ENCODE measurements at places on chromosomes 11 and 22.

DNA sequence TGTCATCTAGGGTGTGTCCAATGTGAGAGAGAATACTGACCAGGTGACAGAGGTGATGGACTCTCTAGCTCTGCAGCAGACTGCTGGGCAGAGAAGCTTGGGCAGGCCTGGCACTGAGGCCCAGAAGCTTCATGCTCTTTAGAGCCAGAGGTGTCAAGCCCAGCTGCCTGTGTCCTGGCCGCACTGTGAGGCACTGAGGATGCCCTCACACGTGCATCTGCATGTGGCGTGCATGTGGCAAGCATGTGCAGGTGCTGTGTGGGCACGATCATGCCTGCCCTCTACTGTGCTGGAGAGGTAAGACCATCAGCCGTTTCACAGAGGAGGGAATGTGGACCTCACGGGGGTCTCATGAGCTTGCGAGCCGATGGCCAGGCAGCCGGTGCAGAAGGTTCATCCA, 15.8 kb upstream of the TXNRD2 start:
- DNase-seq, result no peak

DNA sequence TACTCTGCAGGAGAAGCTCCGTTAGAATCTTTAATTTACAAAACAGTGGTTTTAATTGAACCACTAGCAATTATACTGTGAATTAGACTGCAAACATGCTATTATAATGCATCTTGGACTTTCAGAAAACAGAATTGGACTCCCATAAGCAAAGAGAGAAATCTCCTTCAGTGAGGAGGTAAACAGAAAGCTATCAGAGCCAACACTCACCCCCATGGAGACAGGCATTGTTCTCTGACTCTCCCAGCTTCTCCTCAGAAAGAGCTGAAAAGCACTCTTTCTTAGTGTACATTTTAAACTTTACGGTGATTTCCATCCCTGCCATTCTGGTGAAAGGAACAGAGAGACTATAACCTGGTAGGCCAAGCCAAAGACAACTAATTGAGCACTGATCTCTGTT, 176.9 kb downstream of the GRIA4 start:
- DNase-seq, result no peak

DNA sequence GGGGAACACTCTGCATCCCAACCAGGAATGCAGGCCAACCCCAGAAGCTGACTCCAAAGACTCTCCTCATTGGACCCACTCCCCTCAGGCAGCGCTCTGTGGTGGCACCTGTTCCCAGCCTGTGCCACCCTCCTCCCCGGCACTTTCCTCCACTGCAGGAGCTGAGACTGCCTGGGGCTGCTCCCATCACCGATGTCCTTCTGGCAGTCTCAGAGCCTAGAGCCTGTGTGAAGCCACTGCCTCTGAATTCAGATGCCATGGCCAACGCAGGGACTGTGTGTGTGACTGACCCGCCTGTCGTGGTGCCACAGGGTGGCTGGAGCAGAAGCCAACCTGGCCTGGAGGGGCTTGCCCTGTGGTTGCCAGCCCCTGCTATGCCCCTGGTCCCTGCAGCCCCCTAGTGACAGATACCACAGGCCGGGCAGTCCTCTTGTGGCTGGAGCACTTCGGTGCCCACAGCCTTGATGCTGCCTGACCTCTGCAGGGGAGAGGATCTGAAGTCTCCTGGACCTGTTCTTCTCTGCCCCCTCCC, 43.2 kb downstream of the TBX1 start:
- no peak for DNase-seq

- no peak for DNase-seq
Measured at GRCh38 chr11:73156114-73156513, 14.0 kb upstream of the FCHSD2 start.

DNA sequence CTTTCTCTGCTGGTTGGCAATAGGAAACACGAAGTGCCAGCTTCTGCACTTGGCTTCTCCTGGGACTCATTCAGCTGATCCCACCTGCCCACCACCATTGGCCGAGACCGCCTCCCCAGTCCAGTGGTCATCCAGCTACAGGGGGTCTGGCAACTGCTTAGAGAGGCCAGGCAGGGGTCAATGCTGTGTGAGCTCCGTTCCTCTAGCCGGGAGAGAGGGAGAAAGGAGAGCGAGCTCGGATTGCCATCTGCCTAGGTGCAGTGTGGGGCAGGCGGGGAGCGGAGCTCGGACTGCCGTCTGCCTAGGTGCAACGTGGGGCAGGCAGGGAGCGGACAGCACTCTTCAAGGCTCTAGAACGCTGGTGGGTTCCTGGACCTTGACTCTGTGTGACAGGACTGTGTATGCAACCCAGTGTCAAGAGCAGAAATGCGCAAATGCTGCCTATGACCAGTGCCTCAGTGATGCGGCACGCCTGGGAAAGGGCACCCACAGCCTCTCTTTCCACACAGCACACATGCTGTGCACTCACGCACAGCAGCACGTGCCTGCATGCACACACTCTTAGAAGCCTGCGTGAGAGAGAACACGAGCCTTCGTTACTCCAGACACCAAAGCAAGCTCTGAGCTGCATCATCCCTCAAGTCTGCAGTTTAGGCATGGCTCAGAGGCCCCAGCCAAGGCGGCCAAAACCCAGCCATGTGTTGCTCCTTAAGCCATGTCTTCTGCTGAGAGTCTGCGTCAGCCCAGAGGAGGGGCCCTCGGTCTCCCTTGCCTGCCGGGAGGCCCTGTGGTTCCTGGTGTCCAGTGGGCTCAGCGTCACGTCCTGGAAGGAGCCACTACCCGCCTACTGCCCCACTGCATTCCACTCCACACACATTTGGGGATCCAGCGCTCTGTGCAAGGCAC, 26.8 kb upstream of the JAM3 start:
- no peak for DNase-seq

GRCh38 chr11:8282631-8283030, 19.0 kb upstream of the LMO1 start:
- peak; percentile 59 for DNase-seq

- DNase-seq, result peak; percentile 56
Measured at GRCh38 chr22:27159716-27160295, 502.4 kb downstream of the MIAT start.

GRCh38 chr11:9645881-9646280, 18.0 kb upstream of the SWAP70 start:
- DNase-seq, result no peak

- DNase-seq, result no peak
Measured at GRCh38 chr11:67345247-67345919, 8.0 kb downstream of the POLD4 start.

DNA sequence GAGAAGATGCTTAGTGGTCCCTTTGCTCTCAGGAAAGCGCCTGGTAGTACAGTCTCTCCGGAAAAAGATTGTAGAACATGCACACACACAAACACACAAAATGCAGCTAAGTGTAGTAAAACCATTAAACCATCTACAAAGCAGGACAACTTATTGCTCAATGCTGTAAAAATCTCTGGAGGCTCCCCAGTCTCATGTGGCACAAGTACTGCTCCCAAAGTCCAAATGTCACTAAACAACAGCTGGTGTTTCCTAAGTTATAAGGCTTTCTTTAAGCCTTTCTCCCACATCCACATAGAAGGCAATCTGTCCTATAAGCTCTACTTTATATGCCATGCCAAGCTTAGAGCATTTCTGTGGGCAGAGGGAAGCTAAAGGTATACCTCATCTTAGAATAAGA, 32.9 kb downstream of the CDON start:
- DNase-seq, result peak; percentile 59

- DNase-seq, result no peak
Measured at GRCh38 chr11:96187822-96188221, 155.2 kb downstream of the MAML2 start.

GRCh38 chr22:20414059-20414440, 20.1 kb downstream of the ZNF74 start:
- no peak for DNase-seq

DNA sequence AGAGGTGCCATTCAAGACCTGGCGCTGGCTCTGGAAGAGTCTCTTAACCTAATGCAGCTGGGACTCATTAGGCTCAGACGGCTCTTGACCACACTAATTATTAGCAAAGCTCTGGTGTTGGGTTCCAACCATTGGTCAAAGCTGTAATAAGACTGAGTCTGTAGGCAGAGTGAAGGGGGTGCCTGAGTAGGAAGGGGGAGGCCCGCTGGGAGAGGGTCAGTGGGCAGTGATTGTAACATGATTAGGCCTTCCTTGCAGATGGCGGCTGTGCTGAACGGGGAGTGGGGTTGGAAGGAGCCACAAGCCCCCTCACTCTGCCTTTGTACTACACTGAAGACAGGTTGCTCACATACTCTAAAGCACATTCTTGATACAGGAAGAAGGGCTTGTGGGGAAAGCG, 5.2 kb downstream of the SRPRA start:
- DNase-seq, result no peak

GRCh38 chr22:17797721-17798559, 23.7 kb upstream of the BID start:
- DNase-seq, result no peak

DNA sequence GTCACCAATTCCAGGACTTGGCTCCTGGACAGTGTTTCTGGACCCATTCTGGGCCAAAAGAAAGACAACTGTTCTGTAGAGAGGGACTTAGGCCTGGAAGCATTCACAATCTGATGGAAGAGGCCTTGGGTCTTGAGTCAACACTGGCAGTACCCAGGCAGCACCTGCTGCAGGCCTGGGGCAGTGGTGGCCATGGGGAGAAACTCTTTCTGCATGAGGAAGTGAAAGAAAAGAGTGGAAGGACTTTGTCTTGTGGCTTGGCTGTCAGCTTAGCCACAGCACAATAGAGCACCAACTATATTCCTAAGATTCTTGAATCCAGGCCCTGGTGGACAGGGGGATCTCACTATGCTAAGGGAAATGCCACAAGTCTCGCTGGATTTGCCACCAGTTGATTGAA, 70.6 kb downstream of the CTSC start:
- no peak for DNase-seq

- DNase-seq, result no peak
Measured at GRCh38 chr22:46289244-46289891, 7.3 kb upstream of the GTSE1 start.

DNA sequence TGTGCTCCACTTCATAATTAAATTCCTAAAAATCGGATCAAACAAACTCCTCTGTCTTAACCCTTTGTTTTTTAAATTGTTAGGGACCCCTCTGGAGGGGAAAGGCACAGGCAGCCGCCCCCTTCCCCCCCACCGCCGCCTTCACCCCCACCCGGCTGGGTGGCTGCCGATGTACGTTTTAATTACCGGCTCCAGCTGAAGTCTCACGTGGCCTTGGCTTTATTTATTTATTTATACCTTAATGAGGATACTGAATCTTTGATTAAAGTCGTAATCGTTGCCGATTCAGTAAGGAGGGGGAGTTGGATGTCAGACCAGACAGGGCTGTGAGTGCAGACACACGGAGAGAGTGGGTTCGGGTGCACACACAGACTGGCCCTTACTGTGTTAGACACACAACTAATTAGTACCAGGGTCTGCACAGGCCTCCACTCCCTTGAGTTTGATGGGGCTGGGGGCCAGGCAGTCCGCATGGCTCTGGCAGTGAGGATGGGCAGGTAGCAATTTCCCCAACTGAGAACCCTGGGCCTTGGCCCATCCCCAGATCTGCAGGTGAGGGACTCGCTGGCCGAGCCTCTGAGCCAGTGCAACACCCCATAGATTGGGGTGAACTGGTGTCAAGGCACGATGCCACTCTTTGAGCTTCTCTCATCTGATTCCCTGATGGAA, 51.3 kb upstream of the NNMT start:
- no peak for DNase-seq

DNA sequence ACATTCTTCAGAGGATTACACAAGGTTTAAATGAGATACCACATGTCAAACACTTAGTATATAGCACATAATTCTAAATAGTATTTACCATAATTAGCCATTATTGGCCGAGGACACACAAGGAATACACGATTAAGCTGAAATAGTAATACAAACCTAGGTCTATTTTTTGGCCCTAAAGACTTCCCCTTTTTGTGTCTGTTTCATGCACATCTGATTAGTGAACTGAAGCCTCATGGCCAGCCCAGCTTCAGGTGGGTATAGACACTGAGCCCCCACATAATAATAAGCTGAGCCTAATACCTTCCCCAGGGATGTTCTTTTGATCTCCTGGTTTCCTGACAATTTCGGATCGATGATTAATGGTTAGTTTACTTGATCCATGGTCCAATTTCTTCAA, 2.1 kb downstream of the GLYATL1B start:
- no peak for DNase-seq

DNA sequence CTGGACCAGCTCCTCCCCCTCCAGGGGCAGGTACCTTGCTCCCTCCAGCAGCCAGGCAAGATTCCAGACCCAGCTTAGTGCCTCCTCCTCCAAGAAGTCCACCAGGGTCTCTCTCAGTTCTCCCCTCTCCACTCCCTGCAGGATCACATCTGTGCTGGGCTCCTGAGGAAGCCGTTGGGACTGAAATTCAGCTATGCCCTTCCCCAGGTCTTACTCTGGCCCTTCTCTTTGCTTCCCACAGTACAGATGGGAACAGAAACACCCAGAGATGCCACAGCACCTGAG, 14.6 kb downstream of the WNT7B start:
- no peak for DNase-seq

DNA sequence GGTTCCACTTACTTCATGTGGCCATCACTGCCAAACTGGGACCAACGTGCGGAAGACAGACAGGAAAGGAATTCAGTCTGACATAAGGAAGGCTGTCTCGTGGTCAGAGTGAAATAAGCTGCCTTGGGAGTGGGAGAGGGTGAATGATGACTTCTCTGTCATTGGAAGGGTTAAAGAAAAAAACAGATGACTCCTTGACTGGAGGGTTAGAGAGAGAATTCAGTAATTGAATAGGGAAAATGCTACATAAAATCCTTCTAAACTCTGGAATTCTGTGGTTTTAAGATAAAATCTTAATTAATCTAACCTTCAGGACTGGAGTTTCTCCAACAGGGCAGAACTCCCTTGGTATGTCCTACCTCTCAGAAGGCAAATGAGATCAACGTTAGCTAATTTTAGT, 33.8 kb downstream of the RAB30 start:
- DNase-seq, result no peak

DNA sequence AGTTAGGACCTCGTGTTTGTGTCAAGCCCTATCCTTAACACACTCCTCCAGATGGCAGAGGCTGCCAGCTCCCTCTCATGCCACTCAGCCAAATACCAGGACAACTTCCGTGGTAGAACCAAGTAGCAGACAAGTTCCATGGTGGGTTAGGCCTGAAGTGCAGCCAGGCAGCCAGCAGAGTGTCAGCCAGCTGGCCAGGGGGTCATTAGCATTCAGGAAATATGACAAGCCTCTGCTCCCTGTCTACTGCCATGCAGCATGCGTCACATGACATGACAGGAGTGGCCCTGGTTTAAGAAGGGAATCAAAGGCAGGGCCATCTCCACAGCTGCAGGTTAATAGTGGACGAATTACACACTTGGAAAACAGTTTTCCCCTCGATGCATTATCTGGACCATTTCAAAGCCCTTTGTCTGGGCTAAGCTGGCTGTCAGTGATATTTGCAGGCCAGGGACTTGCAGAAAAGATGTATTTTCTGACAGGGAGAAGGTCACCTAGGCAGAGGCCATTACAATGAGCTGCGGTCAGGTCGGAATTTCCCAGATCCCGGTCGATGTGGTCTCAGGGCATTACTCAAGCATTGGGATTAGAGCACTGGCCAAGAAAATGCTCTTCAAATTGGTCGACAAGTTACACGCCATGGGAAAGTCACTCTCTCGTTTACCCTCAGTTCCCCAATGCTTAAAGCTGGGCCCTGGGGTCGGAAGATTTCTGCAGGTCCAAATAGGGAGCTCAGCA, 461.7 kb upstream of the CADM1 start:
- DNase-seq, result peak; percentile 69

- no peak for DNase-seq
Measured at GRCh38 chr11:35478471-35479091, 46.8 kb downstream of the PAMR1 start.
